ENCODE measurements at places on chromosomes 3 and 15.

DNA sequence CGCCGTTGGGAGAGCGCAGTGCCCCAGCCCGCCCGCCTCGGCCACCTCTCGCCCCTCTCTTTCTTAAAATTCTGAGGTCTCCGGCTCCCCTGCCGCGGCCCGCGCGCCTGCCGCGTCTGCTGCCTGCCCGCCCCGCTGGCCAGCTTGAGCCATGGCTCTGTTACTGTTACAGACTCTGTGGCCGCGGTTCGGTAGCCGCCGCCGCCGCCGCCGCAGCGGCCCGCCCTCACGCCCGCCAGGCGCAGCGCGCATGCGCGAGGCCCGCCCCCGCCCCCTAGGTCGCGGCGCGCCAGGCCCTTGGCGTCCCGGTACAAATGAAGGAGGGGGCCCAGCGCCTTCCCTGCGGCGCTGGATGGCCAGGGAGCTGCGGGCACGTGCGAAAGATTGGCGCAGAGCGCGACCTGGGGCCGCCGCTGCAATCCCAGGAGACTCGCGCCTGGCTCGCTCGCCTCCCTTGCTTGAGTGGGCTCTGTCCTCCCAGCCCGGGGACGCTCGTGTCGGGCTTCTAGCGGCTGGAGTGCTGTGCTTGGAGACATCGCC is at the start of gene ONECUT1:
TSS of gene ONECUT1 (minus strand) at position 168 of the 540 bp plus-strand sequence. CDS start 452 bp downstream, outside the sequence.
- DNase-seq: no peak

DNA sequence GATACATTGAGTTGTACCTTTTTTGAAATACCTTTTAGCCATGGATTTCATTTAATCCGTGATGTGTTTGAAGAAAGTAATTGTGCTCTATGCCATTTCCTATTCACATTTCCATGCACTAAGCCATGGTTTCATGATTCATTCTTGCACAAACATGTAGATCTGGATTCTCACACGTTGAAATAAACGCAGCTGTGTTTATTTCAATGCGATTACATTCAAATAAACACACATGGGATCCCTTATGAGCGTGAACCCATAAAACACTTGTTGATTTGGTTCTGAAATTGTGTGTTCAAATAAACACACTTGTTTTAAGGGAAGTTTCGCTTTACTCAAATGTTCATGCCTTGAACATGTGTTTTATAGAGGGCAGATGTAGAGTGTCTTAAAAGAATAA is 39.2 kb downstream of the BBX start:
- DNase-seq: no peak

DNA sequence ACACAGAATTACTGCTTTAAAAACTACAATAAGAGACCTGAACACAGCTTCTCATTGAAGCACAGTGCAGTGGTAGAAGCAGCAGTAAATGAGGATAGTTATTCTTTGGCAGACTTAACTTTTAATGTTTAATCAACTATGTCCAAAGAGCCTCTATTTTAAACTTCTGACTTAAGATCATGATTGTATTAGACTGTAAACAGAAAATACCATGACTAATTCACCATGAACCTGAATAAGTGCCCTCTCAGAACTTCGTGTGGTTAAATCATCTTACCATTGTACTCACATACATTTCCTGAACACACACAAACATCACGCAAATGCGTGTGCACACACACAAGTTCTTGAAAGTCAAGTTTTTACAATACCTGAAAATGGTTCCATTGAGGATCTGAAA is 13.9 kb downstream of the CEP152 start:
- peak; percentile 56 for DNase-seq

- DNase-seq: no peak
Measured at GRCh38 chr15:100123611-100124010, 218.2 kb downstream of the ADAMTS17 start.

- no peak for DNase-seq
Measured at GRCh38 chr15:89652666-89653065, 2.6 kb downstream of the KIF7 start.

- no peak for DNase-seq
Measured at GRCh38 chr15:101501703-101502373, 12.3 kb upstream of the PCSK6 start.

GRCh38 chr3:196970547-196971093 is 2.0 kb upstream of the PIGZ start:
- no peak for DNase-seq

DNA sequence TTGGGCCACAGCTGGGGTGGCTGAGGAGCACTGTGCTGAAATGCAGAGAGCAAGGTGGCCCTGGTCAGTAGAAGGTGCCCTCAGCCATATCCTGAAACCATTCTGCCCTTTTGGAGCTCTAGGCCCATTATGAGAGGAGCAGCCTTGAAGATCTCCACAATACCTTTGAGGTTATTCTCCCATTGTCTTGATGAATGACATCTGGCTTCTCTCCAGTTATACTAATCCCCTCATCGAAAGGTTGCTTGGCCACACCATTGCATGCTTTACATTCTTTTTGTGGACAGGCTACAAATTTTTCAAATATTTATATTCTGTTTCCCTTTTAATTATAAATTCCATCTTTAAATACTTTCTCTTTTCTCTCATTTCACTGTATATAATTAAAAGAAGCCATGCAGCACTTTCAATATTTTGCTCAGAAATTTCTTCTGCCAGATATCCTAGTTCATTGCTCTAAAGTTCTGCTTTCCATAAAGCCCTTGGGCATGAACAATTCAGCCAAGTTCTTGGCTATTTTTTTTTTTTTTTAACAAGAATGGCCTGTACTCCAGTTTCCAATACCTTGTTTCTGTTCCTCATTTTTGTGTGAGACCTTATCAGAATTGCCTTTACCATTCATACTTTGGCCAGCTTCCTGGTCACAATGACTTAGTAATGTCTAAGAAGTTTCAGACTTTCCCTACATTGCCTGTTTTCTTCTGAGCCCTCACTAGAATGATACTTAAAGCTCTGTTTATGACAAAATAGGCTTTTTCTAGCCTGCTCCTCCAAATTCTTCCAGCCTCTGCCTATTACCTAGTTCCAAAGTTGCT is 138.9 kb upstream of the SGO1 start:
- no peak for DNase-seq

DNA sequence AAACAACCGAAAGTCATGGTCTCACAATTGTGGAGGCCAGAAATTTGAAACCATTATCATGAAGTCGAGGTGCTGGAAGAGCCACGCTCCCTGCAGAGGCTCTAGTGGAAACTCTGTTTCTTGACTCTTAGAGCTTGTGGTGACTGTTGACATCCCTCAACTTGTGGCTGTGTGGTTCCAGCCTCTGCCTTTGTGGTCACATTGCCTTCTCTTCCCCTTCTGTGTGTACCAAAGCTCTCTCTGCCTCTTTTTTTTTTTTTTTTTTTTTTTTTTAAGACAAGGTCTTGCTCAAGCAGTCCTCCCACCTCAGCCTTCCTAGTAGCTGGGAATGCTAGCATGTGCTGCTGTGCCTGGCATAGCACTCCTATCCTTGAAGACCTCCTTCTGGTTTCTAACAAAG is 48.7 kb upstream of the CRTC3 start:
- no peak for DNase-seq

- no peak for DNase-seq
Measured at GRCh38 chr3:37772773-37773354, 88.8 kb upstream of the CTDSPL start.

- no peak for DNase-seq
Measured at GRCh38 chr3:108130701-108131474, 40.1 kb upstream of the CD47 start.

DNA sequence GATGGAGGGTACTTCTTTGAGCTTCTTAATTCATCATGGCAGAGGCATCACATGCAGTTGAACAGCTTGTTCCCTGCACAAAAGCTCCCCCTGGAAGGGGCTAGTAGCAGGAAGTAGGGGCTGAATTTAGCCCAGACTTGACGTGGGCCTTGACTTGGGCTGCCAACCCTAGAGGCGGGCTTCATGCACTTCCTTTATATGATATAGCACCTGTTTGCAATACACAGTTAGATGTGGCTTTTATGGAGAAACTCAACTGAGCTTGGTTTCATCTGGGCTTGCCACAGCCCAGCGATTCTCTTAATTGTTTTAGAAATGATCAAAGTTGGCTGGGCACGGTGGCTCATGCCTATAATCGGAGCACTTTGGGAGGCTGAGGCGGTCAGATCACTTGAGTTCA is 33.7 kb upstream of the ADGRG7 start:
- no peak for DNase-seq

GRCh38 chr3:123202451-123202850 is 708 bp downstream of the SEC22A start:
- peak; percentile 63 for DNase-seq

DNA sequence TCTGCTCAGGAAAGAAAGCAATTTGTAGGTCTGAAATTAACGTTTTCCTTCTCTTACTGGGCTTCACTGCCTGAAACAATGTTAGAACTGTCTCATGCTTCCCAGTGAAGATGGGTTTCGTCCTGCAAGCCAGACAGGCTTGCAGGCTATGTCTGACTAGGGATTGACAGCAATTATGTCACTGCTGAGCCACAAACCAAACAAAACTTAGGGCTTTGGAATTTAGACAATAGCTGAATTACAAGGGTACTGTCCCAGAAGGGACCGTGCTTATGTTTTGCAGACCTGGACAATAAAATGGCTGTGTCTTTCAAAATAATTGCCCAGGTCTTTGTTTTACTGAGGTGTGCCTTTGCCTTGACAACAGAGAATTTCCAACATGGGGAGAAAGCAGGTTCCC is 46.3 kb upstream of the CCDC80 start:
- DNase-seq: no peak

DNA sequence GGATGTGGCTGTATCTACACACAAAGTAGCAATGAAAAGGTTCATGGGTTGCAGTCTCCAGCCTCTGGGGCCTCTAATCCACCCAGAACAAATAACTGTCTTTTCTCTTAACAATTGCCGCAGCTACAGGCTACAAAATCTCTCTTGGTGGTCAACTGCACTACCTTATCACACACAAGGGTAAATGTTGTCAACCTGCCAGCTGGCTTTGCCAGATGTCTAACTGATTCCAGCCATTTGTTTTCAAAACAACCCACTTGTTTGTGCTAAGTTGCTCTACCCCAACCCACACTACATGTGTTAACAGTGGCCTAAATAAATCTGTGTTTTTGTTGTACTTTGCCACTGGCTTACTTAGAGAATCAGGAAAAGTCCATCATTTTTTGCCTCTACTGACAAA is 447.3 kb downstream of the TAFA4 start:
- no peak for DNase-seq

DNA sequence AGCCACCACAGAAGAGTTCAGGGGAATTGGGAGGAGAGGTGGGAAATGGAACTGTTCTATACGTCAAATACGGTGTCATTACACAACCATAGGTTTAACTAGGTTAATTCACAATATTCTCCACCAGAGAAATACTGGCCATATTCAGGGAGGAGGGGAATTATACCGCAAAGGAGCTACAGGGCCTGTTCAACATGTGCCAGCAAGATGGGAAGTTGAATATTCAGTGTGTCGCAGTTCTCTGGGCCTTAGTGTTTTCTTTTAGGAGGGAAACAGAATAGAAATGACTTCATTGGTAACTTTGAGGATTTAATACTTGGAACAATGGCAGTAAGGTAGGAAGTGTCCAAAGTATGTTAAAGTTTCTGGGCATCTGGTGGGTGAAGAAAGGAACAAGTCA is 18.0 kb upstream of the FBXW12 start:
- no peak for DNase-seq

- DNase-seq: no peak
Measured at GRCh38 chr3:30002797-30003196, 603.6 kb upstream of the TGFBR2 start.

- DNase-seq: no peak
Measured at GRCh38 chr15:96340598-96341512, 10.4 kb downstream of the NR2F2 start.

- DNase-seq: no peak
Measured at GRCh38 chr3:73411993-73412392, 212.7 kb downstream of the PDZRN3 start.

DNA sequence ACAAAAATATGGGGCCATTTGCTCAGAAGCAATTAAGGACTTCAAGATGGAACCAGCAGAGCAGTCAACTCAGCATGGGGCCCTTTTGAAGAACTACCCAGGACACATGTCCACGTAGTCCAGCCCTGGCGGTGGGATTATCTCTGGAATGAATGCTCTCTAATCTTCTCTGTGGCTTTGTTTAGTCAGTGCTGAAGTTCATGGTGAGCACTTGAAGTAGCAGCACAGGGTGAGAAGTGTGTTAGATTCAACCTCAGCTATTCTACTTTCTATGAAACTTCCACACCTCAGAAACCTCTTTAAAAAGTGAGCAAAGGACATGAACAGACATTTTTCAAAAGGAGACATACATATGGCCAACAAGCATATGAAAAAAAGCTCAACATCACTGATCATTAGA is 74.4 kb downstream of the THRB start:
- no peak for DNase-seq

- no peak for DNase-seq
Measured at GRCh38 chr3:46626039-46626438, 13.7 kb downstream of the FAM240A start.

DNA sequence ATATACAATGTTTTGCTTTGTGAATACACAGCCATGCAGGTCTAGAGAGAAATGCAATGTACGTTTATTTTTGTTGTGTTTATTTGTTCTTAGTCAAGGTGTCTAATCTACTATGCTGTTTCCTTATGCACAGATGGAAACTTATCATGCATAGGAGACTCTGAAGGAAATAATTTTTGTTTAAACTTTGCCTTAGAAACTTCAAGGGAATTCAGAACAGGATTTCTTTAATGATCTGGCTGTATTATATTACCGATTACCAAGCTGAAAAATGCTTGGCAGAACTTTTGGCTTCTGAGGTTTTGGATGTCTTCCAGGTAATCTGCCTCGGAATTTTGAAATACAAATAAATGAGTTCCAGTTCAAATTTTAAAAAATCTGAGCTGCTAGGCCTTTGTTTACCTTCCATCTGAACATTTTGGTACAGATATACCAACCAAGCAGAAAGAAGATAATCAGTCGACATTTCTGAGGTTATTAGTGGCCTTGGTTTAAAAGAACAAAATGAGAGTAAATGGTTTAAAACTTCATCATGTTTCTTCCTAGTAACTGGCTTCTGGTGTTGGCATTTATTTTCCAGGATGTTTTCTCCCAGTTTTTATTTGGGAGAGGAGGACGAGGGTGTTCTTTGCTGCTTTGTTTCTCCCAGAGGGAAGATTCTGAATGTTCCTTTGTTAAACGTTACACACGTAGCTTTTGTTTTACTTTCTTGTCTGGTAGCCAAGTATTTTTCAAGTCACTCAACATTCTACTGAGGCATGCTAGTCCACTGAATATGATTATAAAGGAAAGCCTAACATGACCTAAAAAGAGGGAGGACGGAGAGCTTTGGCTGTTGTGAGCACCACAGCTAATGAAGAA is 421.8 kb upstream of the TBL1XR1 start:
- DNase-seq: peak; percentile 52

GRCh38 chr15:39030291-39031070 is 465.9 kb upstream of the RASGRP1 start:
- no peak for DNase-seq

- DNase-seq: no peak
Measured at GRCh38 chr3:61564395-61565059, 3.2 kb downstream of the PTPRG start.

- no peak for DNase-seq
Measured at GRCh38 chr15:63234451-63234870, 42.9 kb upstream of the APH1B start.

Measured in DMS79 (cell line).